ENCODE measurements at places on chromosomes 1 and 21. TPM values are rescaled to one million over a fixed set of nuclear protein-coding genes. Genes with fewer than 3 reads are reported as not detected.

Gene CSMD2
- 1.7 TPM for total RNA-seq

- peaks cover 24% of the 10 kb centered on the region for H3K4me1 ChIP-seq
- peak overlapping the region; percentile 98 for H3K27ac ChIP-seq
- no peaks in the 10 kb centered on the region for H3K27me3 ChIP-seq
- no peak for DNase-seq
Observed at GRCh38 chr1:231419738-231420298, 2.3 kb downstream of the EGLN1 start.

Gene ZNF648
- 1.5 TPM for total RNA-seq

Gene THEM5
- not detected for total RNA-seq

DNA sequence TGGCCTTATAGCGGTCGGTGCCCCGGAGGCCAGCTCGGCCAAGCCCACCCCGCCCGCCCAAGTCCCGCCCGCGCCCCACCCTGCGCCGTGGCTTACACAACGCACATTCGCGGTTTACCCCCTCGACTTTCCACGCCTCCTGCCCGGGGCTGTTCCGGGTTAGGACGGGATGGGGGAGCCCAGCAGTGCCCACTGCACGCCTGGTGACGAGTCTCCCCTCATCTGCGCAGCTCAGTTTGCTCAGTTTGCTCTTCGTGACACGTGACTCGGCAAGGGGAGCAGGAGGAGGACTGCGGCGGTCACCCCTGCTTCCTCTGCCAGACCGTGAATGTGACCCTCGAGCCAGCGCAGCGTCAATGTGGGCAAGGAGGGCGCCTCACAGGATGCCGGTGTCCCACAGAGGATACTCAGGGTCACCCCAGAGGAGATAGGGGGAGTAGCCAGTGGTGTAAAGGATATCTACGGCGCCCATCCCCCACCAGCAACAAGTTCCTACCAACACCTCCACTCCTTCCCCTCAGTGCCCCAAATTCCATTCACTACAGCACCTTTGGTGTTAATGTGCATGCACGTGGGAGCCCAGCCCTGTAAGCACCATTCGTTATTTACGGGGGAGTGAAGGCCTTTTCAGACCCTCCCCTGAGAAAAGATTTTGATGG lies 350 bp upstream of the S100A6 start:
- peak overlapping the region; percentile 99 for H3K4me3 ChIP-seq
- peak; percentile 83 for DNase-seq
- peak overlapping the region; percentile 97 for H3K27ac ChIP-seq
- H3K27me3 ChIP-seq, result no peaks in the 10 kb centered on the region

- H3K36me3 ChIP-seq, result no peaks in the 10 kb centered on the region
- H3K4me1 ChIP-seq, result no peaks in the 10 kb centered on the region
- peaks cover 17% of the 10 kb centered on the region for H3K27me3 ChIP-seq
- no peak for DNase-seq
- no peak overlapping the region for H3K27ac ChIP-seq
- no peak overlapping the region for H3K4me3 ChIP-seq
Observed at GRCh38 chr1:30319765-30320580, 403.4 kb downstream of the MATN1 start.

DNA sequence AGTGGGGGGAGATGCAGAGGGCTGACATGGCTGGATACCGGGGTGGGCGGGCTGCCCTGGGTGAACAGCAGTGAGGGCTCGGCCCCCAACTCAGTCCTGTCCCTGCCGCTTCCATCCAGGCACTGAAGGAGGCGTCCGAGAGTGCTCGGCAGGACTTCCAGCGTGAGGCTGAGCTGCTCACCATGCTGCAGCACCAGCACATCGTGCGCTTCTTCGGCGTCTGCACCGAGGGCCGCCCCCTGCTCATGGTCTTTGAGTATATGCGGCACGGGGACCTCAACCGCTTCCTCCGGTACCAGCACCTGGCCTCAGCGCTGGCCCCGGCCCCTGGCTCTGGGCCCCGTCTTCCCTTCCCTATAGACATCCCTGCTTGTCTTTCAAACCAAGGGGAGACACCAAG lies 15.6 kb downstream of the NTRK1 start:
- H3K4me1 ChIP-seq, result no peaks in the 10 kb centered on the region
- no peak overlapping the region for H3K27ac ChIP-seq
- DNase-seq, result no peak
- H3K4me3 ChIP-seq, result no peak overlapping the region
- peaks cover 26% of the 10 kb centered on the region for H3K27me3 ChIP-seq
